ENCODE measurements at places on chromosomes 6 and 20. TPM values are rescaled to one million over a fixed set of nuclear protein-coding genes. Genes with fewer than 3 reads are reported as not detected.

DNA sequence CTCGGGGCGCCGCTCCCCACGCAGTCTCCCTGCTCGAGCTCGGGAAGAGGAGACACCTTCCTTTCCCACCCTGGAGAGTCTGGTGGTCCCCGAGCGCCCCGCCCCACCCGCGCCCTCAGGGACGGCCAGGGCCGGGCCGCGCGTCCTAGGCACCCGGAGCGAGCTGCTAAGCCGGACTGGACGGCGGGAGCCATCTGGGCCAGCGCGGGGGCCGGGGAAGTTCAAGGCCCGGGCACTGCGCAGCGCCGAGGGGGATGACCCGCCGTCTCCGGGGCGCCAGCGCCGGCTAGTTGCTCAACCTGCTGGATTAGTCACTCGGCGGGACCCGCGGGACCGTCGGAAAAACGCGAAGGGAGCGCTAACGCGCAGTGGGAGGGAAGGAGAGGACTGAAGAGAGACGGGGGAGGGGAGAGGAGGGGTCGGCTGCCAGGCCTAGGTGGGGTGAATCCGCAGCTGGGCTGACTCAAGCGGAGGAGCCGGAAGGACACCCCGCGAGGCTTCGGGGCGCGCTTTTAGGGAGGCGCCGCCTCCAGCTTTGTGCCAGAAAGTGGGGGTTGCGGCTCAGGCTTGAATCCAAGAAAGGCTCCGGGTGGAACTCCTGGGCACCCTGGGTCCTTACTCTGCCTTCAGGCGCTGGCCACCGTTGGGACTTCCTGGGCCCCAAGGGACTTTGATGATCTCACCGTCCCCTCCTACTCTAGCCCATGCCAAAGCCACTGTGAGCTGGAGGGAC lies 75.7 kb upstream of the FOXP4 start:
- peak; percentile 62 for DNase-seq

DNA sequence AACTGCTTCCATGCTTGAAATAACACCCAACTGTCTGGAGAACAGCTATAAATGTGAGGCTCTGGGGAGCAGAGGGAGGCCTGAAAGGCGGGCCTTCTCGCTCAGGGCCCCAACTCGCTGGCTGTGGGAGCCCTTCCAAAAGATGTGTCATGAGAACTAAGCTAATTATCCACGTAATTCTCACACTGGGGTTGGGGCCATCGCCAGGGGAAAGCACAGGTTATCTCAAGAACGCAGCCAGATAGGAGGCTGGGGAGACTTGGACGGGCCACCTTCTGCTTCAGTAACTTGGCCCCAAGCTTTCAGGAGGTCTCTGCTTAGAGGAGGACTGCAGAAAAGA lies 1.6 kb downstream of the PXDC1 start:
- DNase-seq, result peak; percentile 38

GRCh38 chr6:127517693-127518092 lies 1.4 kb downstream of the MTCL3 start:
- DNase-seq, result no peak

GRCh38 chr20:6739406-6739805 lies 28.1 kb upstream of the BMP2 start:
- DNase-seq, result no peak

Gene HEY2
- 2.9 TPM for total RNA-seq
